CD4-positive, CD25-positive, alpha-beta regulatory T cell (primary cell): ENCODE measurements at places on chromosomes 4 and X.

- no peaks in the 10 kb centered on the region for H3K36me3 ChIP-seq
- no peaks in the 10 kb centered on the region for H3K27me3 ChIP-seq
- H3K4me3 ChIP-seq: no peak overlapping the region
- H3K4me1 ChIP-seq: no peaks in the 10 kb centered on the region
- no peak overlapping the region for H3K27ac ChIP-seq
- DNase-seq: no peak
Measured at GRCh38 chr4:126172126-126172525, 857.4 kb downstream of the FAT4 start.

DNA sequence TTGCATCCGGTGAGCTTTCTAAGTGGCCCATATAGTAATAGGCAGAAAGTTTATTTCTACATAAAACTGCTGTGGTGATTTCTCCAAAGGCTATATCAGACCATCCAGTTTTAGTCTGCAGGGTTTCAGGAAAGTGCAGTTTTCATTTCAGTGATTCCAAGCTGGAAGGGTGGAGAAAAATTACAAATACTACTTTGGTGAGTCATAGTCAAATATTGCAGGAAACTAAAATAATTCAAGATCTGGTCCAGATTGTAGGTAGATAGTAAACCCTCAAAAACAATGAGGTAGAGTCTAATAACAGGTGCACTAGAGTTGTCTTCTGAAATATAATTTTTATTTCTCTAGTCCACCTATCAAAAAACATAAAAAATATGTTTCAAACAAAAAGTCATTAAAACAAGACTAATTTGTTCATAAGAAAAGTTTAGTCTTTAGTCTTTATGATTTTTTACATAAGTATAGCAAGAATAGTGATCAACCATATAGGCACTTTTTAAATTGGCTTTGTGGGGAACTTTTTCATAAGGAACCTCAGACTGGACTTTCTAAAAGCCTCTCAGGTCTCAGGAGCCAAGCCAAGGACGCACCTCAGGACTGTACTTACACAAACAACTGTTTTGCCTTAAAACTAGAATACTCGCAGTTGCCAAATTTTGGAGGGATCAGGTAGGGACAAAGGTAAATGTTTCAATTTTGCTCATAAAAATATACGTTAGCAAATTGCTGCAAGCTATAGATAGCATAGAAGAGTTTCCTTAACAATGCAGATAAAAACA is 101.8 kb upstream of the TLR3 start:
- no peak overlapping the region for H3K27ac ChIP-seq
- no peaks in the 10 kb centered on the region for H3K4me1 ChIP-seq
- no peak for DNase-seq
- peaks cover 2% of the 10 kb centered on the region for H3K27me3 ChIP-seq
- H3K4me3 ChIP-seq: no peak overlapping the region

GRCh38 chr4:24927049-24927448 is 14.2 kb upstream of the CCDC149 start:
- no peaks in the 10 kb centered on the region for H3K27me3 ChIP-seq
- no peak for DNase-seq
- no peak overlapping the region for H3K27ac ChIP-seq
- no peaks in the 10 kb centered on the region for H3K4me1 ChIP-seq
- no peak overlapping the region for H3K4me3 ChIP-seq
- no peaks in the 10 kb centered on the region for H3K36me3 ChIP-seq

- no peaks in the 10 kb centered on the region for H3K36me3 ChIP-seq
- no peaks in the 10 kb centered on the region for H3K27me3 ChIP-seq
- H3K27ac ChIP-seq: no peak overlapping the region
- no peaks in the 10 kb centered on the region for H3K4me1 ChIP-seq
- no peak overlapping the region for H3K4me3 ChIP-seq
- no peak for DNase-seq
Measured at GRCh38 chrX:152151256-152151655, 12.9 kb upstream of the MAGEA10 start.

- H3K36me3 ChIP-seq: no peaks in the 10 kb centered on the region
- no peaks in the 10 kb centered on the region for H3K4me1 ChIP-seq
- no peak overlapping the region for H3K4me3 ChIP-seq
- no peak for DNase-seq
- H3K27ac ChIP-seq: no peak overlapping the region
Measured at GRCh38 chrX:12582649-12583048, 208.6 kb upstream of the PRPS2 start.

- peaks cover 4% of the 10 kb centered on the region for H3K27me3 ChIP-seq
- no peaks in the 10 kb centered on the region for H3K4me1 ChIP-seq
- no peaks in the 10 kb centered on the region for H3K36me3 ChIP-seq
- DNase-seq: no peak
- no peak overlapping the region for H3K27ac ChIP-seq
Measured at GRCh38 chr4:107755841-107756356, 35.9 kb upstream of the PAPSS1 start.
